ENCODE measurements at places on chromosomes 12 and 14. TPM values are rescaled to one million over a fixed set of nuclear protein-coding genes. Genes with fewer than 3 reads are reported as not detected.
A peak's percentile ranks its signal among the peaks of the same experiment; 100 is the strongest.

DNA sequence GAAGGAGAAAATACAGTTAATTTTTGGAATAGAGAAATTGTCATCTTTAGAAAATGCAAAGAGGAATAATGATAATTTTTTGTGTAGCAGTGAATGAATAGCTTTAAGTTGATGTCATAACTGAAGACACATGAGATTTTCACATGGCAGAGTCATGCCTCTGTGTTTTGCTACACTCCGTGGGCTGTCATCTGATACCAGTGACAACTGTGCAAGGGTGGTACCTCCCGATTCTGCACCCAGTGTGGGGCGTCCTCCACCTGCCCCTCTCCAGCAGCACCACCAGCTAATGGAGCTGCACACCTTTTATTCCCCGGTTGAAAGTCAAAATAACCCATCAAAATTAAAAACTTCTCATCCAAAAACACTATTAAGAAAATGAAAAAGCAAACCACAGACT, 47.2 kb downstream of the ANKRD9 start:
- DNase-seq: no peak

GRCh38 chr12:108805136-108805535, 52.2 kb downstream of the SSH1 start:
- no peak for DNase-seq

DNA sequence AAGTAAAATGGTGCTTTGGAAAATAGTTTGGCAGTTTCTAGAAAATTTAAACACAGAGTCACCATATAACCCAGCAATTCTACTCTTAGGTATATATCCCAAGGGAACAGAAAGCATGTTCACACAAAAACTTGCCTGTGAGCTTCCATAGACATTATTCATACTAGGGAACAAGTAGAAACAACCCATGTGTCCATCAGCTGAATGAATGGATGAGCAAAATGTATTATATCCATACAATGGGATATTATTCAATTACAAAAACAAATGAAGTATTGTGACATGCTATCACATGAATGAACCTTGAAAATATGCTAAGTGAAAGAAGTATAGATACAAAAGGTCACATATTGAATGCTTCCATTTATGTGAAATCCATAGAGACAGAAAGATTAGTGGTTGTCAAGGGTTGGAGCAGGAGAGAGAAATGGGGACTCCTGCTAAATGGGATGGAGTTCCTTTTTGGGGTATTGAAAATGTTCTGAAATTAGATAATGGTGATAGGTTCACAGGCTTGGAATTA, 7.9 kb downstream of the SLC10A1 start:
- DNase-seq: no peak

GRCh38 chr12:6343518-6343917, 1.6 kb upstream of the TNFRSF1A start:
- no peak for DNase-seq

DNA sequence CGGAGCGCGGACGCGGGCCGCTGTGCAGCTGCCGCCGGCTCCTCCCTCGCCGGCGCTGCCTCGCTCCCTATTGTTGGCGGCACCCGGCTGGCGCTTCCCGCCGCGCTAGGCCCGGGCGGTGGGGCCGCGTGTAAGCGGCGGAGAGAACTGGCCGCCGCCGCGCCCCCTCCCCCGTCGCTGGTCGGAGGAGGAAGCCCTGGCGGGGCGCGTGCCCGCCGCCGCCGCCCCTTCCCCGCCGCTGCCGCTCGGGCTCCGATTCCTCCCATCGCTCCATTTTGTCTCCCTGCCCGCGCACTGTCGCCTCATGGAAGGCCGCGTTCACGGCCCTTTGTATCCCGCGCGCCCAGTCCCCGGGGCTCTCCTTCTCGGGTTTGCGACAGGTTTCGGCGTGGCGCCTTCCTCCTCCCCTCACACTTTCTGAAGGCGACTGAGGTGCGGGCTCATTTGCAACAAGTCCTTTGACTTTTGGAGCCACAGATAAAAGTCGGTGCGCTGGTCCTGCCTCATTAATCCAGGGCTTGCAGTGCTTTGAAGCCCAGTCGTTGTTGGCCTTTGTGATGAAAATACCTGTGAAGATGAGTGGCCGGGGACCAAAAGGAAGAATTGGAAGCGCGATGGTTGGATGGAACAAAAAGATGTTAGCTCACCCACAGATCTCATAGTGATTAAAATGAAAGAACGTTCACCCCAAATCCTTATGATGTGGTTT, 707 bp downstream of the CPSF6 start:
- DNase-seq: peak; percentile 58

- peak; percentile 54 for DNase-seq
These were observed 54.0 kb downstream of the ZNF664 start for GRCh38 chr12:124026755-124027745.

DNA sequence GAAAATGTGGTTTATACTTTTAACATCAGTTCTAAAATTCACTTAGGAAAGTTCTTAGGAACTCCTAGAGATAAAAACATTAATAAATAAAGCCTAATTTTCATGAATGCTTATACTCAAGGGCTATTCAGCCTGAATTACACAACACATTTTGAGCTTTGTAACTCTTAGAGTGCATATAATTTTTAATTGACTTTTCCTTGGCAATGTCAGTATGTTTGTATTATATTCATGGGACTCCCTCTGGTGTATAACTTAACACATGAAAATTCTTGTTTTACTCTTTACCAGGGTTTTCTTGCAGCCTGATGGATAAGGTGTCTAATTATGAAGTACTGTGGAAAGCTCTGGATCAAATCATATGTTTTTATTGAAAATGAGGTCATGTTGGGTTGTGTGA, 150.6 kb upstream of the HMGA2 start:
- no peak for DNase-seq

GRCh38 chr14:59251811-59252771, 63.6 kb downstream of the DAAM1 start:
- peak; percentile 43 for DNase-seq

DNA sequence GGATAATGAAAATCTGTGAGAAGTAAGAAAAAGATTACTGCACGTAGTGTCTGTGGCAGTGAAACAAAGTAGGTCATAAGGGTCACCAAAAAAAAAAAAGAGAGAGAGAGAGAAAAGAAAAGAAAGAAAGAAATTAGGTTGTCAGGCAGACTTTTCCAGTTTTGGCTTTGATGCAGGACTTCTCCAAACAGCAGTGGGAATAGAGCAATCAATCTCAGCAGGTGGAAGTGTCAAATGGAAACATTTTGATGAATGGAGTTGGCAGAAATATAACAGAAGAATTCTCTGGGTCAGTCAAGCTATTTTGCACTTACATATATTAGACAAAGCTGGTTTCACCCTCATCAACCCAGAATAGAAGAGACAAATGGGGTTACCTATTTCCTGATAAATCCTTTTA, 745.8 kb downstream of the SLC6A15 start:
- DNase-seq: no peak

- DNase-seq: no peak
These were observed 75.3 kb upstream of the SYT10 start for GRCh38 chr12:33514893-33515292.

GRCh38 chr12:69616025-69616424, 5.3 kb upstream of the LRRC10 start:
- DNase-seq: no peak

GRCh38 chr14:96409701-96410100, 17.8 kb downstream of the AK7 start:
- peak; percentile 77 for DNase-seq

- no peak for DNase-seq
These were observed 180.3 kb downstream of the DICER1 start for GRCh38 chr14:94977016-94977415.

- peak; percentile 2 for DNase-seq
These were observed 50.4 kb downstream of the CYP46A1 start for GRCh38 chr14:99734406-99735051.

DNA sequence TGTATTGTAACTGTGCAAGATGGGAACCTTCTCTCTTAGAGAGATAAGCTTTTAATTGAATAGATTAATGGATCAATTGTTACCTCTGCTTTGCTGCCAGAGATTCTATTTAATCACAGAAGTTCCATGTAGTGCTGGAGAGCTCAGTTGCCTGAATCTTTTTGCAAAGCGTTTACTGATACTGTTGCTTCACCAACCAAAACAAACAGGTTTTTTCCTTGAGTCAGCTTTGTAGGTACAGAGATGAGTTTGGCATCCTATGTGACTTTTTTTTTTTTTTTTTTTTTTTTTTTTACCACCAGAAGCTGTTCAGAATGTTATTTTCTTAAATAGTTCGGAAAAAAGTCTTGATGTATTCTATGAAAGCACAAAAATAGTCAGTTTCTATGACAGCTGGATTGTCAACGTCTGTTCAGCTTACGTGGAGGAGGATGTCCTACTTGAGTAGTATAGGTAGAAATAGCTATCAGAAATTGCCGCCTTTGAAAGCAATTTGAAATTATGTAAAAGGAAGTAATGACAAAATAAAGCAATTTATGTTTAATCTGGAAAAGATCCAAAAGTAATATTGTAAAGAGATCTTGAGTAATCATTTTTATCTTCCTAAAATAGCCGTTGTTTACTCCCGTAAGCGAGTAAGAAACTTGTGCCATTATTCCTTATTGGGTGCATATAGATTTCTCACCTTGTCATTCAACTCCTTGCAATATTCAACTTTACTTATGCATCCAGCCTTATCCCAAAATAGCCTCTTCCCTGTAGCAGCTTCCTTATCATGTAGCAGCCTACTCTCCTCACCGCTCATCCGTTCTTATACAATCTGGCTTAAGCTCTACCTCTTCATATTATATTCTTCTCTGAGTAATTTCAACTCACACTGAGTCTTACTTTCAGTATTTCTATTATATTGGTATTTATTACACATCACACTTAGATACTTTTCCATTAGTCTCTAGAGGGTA, 5.2 kb downstream of the LRRK2 start:
- DNase-seq: no peak

GRCh38 chr12:57037264-57037663, 12.7 kb downstream of the MYO1A start:
- no peak for DNase-seq

GRCh38 chr12:106205208-106206069, 42.4 kb downstream of the CKAP4 start:
- peak; percentile 59 for DNase-seq

DNA sequence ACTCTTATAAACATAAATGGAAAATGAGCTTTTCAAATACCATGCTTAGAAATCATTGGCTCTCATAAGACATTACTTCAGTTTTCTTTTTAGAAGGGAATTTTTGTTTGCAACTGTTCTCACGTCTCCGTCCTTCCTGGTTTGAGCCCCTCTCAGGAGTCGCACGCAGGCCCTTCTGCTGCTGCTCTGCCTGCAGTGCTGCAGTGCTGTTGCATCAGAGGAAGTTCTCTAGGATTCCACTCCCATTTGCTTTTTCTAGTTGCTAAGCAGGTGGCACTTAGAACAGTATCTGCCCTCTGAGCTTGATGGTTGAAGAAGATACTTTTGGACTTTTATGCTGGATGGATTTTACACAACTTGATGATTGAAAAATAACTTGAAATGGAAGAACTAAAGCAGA, 70.8 kb downstream of the SCN8A start:
- no peak for DNase-seq

Gene KRT3
- not detected for total RNA-seq

Gene TRPV4
- 0.65 TPM for total RNA-seq

Gene ZFHX2
- total RNA-seq: 0.23 TPM

Gene PITPNM2
- total RNA-seq: 1.1 TPM

Gene C12orf56
- not detected for total RNA-seq

Gene TSPAN19
- 0.91 TPM for total RNA-seq

Gene PCED1B
- total RNA-seq: 4.7 TPM

Gene SOAT2
- not detected for total RNA-seq

Gene KLRD1
- total RNA-seq: 0.29 TPM
